ENCODE measurements at places on chromosomes 5 and 9.

- no peak for DNase-seq
These were observed 17.9 kb upstream of the DAPK1 start for GRCh38 chr9:87479801-87480201.

DNA sequence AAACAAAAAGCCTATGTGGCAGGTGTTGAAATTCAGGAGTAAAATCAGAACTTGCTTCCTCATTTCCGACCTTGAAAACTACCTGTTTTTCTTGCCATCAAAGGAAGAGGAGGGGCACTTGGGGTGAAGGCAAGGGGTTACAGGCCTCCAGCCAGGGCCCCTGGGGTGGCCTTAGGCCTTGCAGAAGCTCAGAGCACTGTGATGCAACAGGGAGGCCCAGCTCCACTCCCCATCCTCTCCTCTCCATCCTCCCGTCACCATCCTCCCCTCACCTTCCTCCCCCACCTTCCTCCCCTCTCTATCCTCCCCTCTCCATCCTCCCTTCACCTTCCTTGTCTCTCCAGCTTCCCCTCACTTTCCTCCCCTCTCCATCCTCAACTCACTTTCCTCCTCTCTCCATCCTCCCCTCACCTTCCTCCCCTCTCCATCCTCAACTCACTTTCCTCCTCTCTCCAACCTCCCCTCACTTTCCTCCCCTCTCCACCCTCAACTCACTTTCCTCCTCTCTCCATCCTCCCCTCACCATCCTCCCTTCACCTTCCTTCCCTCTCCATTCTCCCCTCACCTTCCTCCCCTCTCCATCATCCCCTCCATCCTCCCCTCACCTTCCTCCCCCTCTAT lies 111.6 kb downstream of the WNK2 start:
- DNase-seq, result no peak

GRCh38 chr5:97891971-97892370 lies 708.9 kb upstream of the RIOK2 start:
- no peak for DNase-seq

- peak; percentile 68 for DNase-seq
These were observed 13.3 kb downstream of the SPATA9 start for GRCh38 chr5:95669540-95669939.

DNA sequence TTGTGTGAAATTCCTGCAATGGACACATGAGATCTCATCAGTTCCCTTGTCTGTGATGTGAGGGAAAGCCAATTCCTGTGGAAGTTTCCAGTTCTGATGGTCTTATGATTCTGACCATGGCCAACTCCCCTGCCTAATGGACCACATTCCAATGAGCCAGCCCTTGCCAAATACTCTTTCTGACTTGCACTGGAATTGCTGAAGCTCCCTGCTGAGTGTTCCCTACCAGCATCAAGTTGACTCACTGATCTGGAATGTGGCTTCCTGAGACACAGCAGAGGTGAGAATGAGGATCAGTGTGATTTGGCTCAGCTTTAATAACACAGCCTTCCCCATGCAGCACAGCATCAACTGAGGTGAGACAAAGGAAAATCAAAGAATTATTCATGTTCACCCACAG lies 427.8 kb downstream of the KDM4C start:
- DNase-seq, result no peak

- DNase-seq, result no peak
These were observed 252.0 kb upstream of the ISL1 start for GRCh38 chr5:51131266-51131665.

DNA sequence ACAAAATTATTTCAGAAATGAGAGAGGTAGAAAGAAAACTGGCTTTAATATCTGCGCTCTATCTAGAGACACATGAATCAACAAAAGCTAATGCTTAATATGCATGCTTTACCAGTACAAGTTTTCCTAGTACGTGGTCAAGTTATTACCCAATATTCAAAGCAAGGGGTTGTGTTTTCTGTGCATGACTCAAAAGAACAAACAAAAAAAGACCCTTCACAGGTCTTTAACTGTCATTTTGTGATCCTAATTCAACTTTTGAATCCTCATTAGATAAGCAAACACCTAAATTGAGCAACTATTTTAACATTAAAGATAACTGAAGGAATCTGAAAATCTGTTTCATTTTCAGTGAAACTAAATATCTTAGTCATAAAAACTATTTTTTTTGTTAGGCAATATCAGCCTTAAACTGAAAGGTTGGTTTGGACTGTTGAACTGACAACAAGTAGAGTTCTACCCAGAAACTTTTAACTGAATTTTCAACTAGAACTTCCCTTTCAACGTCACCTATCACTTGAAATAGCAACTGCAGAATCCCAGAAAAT lies 12.5 kb downstream of the ST8SIA4 start:
- no peak for DNase-seq

GRCh38 chr9:135531096-135531495 lies 9.9 kb downstream of the LCN1 start:
- no peak for DNase-seq

GRCh38 chr5:172561151-172561550 lies 79.9 kb upstream of the NEURL1B start:
- DNase-seq, result no peak

DNA sequence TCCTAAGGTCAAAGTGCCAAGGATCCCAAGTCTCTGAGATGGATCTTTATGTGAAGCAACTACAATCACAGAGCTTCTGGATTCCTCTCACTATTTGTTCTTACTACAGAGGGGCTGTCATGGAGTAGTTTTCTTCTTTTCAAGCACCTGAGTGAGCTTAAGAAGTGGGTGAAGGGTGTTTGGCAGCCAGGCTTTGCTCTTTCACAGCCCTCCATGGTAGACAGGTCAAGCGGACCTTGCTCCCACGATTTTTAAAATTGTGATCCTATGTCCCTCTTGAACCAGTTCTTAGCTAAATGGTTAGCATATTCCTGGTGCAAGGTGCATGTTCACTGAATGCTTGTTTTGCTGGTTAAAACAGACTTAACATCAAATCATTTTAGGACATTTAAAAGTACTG lies 332.2 kb downstream of the GADD45G start:
- no peak for DNase-seq

DNA sequence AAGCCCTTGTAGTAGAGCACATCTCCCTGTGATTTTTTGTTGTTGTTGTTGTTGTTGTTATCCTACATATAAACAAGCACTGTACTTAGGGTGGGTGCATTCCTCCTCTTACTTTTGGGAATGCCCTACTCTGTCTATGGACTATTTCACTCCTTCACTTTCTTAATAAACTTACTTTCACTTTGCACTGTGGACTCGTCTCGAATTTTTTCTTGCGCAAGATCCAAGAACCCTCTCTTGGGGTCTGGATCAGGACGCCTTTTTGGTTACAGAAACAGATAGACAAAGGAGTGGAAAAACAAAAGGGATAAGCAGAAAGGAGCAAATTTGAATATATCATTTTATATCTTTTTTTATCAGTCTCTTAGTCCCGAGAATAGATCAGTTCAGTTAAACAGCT lies 14.4 kb upstream of the PAIP1 start:
- DNase-seq, result no peak

- DNase-seq, result no peak
These were observed 11.9 kb upstream of the TNIP1 start for GRCh38 chr5:151092762-151093161.

- DNase-seq, result no peak
These were observed 100.4 kb downstream of the LURAP1L start for GRCh38 chr9:12875191-12875590.
